ENCODE measurements at places on chromosomes 11 and 22.

- DNase-seq, result no peak
Measured at GRCh38 chr11:112734207-112734606, 227.0 kb upstream of the NCAM1 start.

DNA sequence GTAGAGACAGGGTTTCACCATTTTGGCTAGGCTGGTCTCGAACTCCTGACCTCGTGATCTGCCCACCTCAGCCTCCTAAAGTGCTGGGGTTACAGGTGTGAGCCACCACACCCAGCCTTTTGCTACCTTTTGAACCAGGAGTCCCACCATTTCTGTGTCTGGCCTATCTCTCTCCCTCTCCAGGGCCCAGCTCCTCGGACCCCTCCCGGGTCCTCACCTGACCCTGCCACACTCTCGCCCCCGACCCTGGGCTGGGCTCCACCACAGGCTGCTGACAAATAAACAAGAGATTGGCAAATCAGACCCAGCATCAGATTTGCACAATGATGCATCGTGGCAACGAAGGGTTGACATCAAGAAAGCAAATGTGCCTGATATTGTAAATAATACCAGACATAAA, 8.8 kb downstream of the KRTAP5-5 start:
- DNase-seq, result no peak

- DNase-seq, result peak; percentile 5
Measured at GRCh38 chr11:19660076-19660475, 52.6 kb upstream of the NAV2 start.

GRCh38 chr11:124623861-124624525, 1.3 kb downstream of the TBRG1 start:
- DNase-seq, result no peak

- no peak for DNase-seq
Measured at GRCh38 chr11:124934862-124935547, 842 bp downstream of the HEPACAM start.

GRCh38 chr22:25199731-25200520, at the start of gene CRYBB3:
Gene CRYBB3, plus strand, starts transcription at chr22:25199858. Its CDS starts 1,539 bp downstream, at chr22:25201397.
- DNase-seq, result no peak

- peak; percentile 1 for DNase-seq
Measured at GRCh38 chr11:62444236-62444833, 25.5 kb downstream of the SCGB1A1 start.

DNA sequence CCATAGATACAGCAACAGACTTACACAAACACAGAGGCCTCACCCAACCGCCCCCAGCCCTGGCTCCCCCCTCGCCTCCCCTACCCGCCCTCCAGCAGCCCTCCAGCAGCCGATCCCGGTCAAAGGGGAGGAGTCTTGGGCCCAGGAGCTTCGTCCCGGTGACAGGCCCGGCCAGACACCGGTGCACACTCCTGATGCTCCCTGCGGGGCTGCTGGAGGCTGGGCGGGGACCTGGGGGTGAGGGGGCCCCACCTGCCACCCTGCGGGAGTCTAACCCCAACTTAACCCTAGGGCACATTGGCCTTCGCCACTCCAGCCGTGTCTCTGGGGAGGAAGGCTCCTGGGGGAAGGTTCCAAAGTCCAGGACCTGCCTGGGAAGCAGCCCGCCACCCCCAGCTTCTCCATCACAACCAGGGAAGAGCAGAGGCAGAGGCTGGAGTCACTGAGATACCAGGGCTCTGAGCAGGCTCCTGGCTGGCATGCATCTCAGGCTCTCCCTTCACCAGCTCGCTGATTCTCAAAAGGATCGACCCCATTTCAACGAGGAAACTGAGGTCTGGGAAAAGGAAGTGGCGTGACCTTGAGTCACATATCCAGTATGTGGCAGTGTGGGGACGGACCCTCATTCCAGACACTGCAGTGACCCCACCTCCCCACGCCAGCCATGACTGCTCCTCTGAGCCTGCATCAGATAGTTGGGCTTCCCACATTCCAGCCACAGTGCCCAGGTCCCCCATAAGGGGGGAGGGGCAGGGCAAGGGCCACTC, 14.4 kb downstream of the BCL9L start:
- DNase-seq, result no peak

GRCh38 chr11:96456111-96456510, 66.3 kb downstream of the JRKL start:
- DNase-seq, result no peak

- DNase-seq, result no peak
Measured at GRCh38 chr22:40107244-40107643, 70.5 kb upstream of the TNRC6B start.

GRCh38 chr22:19743651-19744050, 16.9 kb upstream of the TBX1 start:
- DNase-seq, result no peak

GRCh38 chr11:3796801-3797328, 489 bp downstream of the NUP98 start:
- no peak for DNase-seq

DNA sequence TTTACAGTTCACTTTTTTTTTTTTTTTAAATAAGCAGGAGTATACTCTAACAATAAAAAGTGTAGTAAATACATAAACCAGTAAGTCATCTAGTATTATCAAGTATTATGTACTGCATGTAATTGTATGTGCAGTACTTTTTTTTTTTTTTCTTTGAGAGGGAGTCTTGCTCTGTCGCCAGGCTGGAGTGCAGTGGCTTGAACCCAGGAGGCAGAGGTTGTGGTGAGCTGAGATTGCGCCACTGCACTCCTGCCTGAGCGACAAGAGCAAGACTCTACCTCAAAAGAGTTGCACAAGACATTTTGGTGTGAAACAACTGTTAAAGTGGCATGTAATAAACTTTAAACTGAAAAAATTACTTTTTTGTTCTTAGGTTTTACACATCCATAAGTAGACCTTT, 16.7 kb downstream of the BCL2L13 start:
- DNase-seq, result no peak

- no peak for DNase-seq
Measured at GRCh38 chr11:1168721-1169161, 11.0 kb downstream of the MUC5AC start.

GRCh38 chr22:38305471-38306448, 11.5 kb downstream of the CSNK1E start:
- DNase-seq, result peak; percentile 9

- peak; percentile 81 for DNase-seq
Measured at GRCh38 chr22:46150034-46150654, at the start of gene PPARA. Gene PPARA, plus strand, starts transcription at chr22:46150526. Its CDS starts 47,858 bp downstream, at chr22:46198384.

DNA sequence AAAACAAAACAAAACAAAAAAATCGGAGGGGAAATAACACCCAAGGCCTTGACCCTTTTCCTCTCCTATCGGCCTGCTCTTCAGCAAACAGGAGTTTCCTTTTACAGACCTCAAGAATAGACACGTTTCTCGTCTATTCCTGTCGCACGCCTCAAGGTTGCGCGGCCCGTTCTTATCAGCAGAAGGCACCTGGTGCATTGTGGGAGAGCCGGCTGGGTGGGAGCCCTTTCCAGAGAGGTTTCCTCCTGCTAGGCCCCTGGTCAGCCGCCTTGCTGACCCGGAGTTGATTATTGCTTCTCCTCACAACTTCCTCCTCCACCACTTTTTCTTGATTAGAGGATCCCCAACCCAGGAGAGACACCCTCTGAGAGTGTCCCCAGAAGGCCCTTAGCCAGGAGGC, 497.3 kb downstream of the MIAT start:
- no peak for DNase-seq

GRCh38 chr22:19714312-19715187, at the start of gene SEPTIN5:
Gene SEPTIN5, plus strand, starts transcription at chr22:19714503. Its CDS starts 86 bp downstream, at chr22:19714589.
- no peak for DNase-seq

GRCh38 chr22:42158456-42159132, 28.0 kb upstream of the CYP2D6 start:
- DNase-seq, result no peak

DNA sequence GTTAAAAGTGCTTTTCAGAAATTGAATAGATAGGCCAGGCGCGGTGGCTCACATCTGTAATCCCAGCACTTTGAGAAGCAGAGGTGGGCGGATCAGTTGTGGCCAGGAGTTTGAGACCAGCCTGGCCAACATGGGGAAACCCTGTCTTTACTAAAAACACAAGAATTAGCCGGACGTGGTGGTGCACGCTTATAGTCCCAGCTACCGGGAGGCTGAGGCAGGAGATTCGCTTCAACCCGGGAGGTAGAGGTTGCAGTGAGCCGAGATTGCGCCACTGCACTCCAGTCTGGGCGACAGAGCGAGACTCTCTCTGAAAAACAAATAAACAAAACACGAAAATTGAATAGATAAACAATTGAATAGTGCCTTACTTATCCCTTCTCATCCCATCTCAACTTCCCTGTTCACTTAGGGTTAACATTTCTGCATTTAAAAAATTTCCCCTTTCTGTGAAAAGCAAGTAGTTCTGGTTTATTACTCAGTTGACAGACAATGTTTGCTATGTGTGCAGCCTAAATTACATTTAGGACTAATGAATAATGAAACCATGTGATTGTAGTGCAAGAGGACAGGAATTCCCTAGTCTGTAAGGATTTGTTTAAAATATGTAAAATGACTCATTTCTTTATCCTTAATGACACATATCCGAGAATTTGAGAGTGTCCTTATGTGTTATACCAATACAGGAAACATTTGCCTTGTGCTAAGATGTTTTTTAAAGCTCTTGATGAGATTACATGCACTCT, 6.0 kb downstream of the RNF169 start:
- no peak for DNase-seq

- DNase-seq, result no peak
Measured at GRCh38 chr22:49404576-49405241, 423.0 kb downstream of the BRD1 start.

DNA sequence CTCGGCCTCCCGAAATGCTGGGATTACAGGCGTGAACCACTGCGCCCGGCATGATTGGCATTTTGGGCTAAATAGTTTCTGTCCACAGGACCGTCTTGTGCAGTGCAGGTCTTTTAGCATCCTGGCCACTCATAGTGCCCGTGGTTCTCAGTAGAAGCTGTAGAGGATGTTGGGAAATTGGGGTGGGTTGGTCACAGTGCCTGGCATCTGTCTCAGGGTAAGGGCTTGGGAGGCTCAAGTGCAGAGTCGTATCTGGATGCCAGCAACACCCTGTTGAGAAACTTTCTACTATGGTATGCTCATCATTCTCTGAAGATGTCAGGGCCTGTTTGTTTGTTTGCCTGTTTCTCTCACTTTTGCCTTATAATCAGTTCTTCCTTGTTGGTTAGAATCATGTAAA, 21.9 kb downstream of the UBE2L3 start:
- DNase-seq, result no peak

DNA sequence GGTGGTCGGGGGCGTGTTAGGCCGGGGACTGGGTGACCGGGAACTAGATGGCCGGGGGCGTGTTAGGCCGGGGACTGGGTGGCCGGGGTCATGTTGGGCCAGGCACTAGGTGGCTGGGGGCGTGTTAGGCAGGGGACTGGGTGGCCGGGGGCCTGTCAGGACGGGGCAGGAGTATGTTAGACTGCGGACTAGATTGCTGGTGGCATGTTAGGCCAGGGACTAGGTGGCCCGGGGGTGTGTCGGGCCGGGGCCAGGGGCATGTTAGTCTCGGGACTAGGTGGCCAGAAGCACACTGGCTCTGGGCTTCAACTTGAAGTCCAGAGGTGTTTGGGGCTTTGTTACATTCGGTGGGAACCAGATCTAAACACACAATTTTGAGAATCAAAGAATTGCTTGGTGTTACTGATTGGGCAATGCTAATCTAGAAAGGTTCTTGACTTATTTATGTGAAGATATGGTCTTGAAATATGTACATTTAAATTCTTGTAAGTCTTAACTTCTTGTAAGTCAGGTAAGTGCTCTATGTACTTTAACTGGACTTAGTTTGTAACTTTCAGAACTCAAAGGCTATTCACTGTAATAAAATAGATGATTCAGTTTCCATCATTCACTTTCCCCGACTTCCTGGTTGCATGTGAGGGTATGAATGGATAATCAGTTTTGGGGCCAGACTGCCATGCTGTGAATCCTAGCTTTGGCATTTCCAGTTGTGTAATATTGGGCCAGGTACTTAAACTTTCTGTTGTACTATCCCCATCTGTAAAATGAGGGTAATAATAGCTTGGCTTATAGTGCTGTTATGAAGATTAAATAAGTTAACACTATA, 1.1 kb downstream of the EXT2 start:
- peak; percentile 0 for DNase-seq

- DNase-seq, result no peak
Measured at GRCh38 chr11:93740031-93740729, 1.1 kb downstream of the TAF1D start.

All from activated T-helper 1 cell treated with Interleukin-2 at 50 U/mL for 16 hours (primary cell).